ENCODE measurements at places on chromosomes 6 and 20. TPM values are rescaled to one million over a fixed set of nuclear protein-coding genes. Genes with fewer than 3 reads are reported as not detected.

DNA sequence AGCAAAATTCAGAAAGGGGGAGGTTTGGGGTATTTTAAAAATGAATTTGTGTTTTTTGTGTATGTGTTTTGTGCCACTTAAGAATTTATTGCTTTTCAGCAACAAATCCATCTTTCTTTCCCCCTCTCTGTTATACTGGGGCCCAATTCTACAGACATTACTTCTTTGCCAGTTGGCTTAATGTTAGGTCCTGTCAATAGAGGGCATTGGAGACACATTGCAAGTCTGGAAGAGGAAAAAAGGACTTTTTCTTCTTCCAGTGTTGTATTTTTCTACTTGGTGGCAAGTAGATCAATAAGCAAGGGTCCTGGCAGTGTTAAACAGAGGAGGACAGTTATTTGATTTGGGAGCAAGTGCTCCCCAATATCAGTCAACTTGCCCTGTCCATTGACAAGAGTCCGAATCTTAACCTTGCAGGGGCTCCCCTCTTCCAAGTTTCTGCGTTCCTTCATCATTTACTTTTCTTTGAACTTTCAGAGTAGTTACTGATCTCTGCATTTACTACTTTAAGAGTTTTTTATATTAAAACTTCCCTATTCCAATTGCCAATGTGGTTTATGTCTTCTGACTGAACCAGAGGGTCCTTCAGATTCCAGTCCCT lies 23.4 kb downstream of the SCML4 start:
- no peak overlapping the region for H3K4me3 ChIP-seq
- no peak overlapping the region for H3K27ac ChIP-seq
- H3K36me3 ChIP-seq, result no peaks in the 10 kb centered on the region
- no peak for DNase-seq
- H3K27me3 ChIP-seq, result no peaks in the 10 kb centered on the region

- DNase-seq, result no peak
- H3K27me3 ChIP-seq, result no peaks in the 10 kb centered on the region
- H3K4me3 ChIP-seq, result no peak overlapping the region
- H3K4me1 ChIP-seq, result no peaks in the 10 kb centered on the region
- no peaks in the 10 kb centered on the region for H3K36me3 ChIP-seq
- H3K27ac ChIP-seq, result no peak overlapping the region
Observed at GRCh38 chr6:89361171-89361570, 8.6 kb upstream of the UBE2J1 start.

GRCh38 chr6:10719964-10720264 lies 3.0 kb upstream of the TMEM14C start:
- DNase-seq, result no peak
- no peaks in the 10 kb centered on the region for H3K27me3 ChIP-seq
- H3K4me3 ChIP-seq, result peak overlapping the region; percentile 49
- H3K36me3 ChIP-seq, result no peaks in the 10 kb centered on the region
- no peaks in the 10 kb centered on the region for H3K4me1 ChIP-seq

CCN2 gene
- 179 TPM for total RNA-seq

RBBP9 gene
- 16.6 TPM for total RNA-seq
